ENCODE measurements at places on chromosomes 4 and X.
A peak's percentile ranks its signal among the peaks of the same experiment; 100 is the strongest.

DNA sequence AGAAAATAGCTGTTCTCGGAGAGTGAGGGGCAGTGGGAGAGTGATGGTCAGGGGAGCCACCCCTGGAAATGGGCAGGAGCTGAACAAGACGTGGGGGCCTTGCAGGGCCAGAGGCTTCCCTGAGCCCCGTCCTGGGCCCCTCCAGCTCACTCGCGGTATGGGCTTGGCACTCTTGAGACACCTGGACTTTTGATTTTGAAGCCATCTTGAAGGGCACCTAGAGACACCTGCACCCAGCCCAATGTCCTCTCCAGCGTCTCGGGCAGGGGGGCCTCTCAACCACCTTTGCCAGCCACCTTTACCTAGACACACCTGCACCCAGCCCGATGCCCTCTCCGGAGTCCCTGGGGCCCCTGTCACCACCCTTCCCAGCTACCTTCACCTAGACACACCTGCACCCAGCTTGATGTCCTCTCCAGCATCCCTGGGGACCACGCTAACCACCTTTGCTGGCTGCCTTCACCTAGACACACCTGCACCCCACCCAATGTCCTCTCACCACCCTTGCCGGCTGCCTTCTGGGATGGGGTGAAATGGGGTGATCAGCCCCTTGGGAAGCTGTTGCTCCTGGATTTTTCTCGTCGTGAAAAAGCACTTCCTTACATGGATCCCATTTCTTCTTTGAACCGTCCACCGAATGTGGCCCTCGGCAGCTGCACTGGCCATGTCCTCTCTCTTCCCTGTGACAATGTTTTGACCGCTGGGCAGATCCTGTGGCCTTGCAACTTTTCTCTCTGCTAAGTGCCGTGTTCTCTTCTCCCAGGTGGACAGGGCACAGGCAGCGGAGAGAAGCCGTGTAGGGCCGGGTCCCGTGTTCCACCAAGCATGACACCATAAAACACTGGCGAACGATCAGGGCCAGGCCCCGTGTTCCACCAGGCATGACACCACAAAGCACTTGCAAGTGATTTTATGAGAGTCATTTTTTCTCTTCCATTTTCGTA is 47.5 kb downstream of the CPZ start:
- DNase-seq, result no peak

DNA sequence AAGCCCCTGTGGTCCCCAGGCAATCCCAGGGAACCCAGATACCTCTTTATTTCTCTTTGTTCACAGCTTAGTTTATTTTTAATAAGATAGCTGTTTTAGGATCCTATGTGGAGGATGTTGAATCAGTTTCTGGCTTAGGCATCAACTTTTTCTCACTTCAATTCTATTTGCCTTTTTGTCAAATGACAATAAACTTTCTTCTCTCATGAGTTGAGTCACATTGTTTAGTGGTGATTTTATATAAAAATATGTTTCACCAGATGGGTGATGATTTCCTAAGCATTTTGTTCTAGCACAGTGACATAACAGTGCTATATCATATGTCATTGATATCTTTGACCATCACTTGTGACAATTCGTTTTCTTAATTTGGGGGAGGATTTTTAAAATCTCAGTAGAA is 198.1 kb upstream of the PUDP start:
- DNase-seq, result no peak

- no peak for DNase-seq
Observed at GRCh38 chrX:148498067-148498466, 2.4 kb upstream of the AFF2 start.

DNA sequence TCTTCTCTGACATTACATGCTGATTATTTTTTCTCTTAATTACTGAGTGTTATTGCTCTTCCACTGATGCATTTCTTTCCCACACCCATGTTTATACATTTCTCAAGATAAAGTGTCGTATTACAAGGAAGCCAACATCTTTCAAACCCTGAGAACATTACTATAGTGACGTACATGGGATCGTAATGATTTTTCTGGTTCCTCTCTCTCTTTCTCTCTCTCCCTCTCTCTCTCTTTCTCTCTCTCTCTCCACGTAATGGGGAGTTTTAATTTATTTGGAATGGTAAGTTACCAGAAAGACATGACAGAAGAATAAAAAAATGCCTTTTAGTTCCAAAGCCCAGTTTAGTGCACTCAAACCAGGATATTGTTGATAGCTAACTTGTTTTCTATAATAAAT is 40.4 kb upstream of the MAPK10 start:
- no peak for DNase-seq

- no peak for DNase-seq
Observed at GRCh38 chrX:11888421-11888820, 130.4 kb downstream of the MSL3 start.

- no peak for DNase-seq
Observed at GRCh38 chr4:170884969-170885570, 795.3 kb upstream of the AADAT start.

- DNase-seq, result no peak
Observed at GRCh38 chr4:41715155-41715554, 33.4 kb downstream of the PHOX2B start.

DNA sequence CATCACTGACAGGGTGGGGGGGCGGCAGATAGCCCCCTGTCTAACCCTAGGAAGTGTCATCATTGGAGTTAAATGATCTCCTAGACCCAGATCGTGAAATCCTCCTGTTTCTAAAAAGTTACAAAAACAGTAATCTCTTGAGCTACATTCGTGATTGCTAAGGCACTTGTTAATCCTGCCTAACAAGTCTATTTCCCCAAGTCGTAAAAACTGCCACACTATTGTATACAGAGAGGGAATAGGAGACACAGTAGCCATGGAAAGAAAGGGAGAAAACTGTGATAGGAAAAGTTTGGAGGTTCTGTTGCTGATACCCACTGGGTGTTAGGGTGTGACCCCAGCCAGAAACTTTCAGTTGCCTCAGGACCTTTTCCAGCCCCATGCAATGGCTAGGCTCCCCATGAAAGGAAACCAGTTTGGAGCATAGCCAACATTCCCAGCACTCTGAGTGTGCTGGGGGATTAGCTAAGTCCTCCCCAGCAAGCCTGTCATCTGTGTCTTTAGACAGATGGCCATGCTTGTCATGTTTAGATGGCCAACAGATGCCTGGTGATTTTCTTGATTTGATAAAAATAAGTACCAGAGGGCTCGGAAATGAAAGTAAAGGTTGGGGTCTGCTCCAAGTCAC is 63.3 kb upstream of the ANXA10 start:
- DNase-seq, result no peak

- DNase-seq, result no peak
Observed at GRCh38 chrX:149877157-149877556, 3.8 kb upstream of the MAGEA8 start.

DNA sequence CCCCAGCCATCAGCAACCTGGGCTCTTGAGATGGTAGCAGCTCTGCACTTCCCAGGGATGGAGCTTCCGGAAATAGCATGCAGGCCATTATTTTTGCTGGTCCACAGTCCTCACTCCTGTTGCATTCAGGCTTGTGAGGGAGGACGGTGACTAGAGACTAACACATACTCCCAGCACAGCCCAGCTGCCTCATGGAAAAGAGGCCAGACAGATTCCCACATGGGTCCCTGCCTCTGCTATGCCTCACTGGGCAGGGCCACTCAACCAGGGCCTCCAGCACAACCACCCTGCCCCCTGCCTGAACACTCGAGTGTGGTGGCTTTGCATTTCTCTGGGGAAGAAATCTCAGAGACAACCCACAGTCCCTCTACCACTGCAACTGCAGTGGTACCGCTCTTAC is 1195.1 kb downstream of the PCDH18 start:
- DNase-seq, result no peak

GRCh38 chrX:97527725-97528124 is 644.0 kb downstream of the RPA4 start:
- DNase-seq, result no peak

- DNase-seq, result no peak
Observed at GRCh38 chr4:150033901-150034300, 44.3 kb upstream of the DCLK2 start.

- DNase-seq, result peak; percentile 24
Observed at GRCh38 chrX:150635952-150636351, 57.2 kb upstream of the MTMR1 start.

- DNase-seq, result no peak
Observed at GRCh38 chr4:108060686-108061321, 71.1 kb downstream of the HADH start.

- DNase-seq, result peak; percentile 1
Observed at GRCh38 chr4:67575232-67576058, 16.9 kb downstream of the STAP1 start.

GRCh38 chr4:124111922-124112321 is 600.6 kb downstream of the ANKRD50 start:
- peak; percentile 46 for DNase-seq

GRCh38 chrX:21660156-21660555 is 2.0 kb upstream of the KLHL34 start:
- DNase-seq, result no peak

DNA sequence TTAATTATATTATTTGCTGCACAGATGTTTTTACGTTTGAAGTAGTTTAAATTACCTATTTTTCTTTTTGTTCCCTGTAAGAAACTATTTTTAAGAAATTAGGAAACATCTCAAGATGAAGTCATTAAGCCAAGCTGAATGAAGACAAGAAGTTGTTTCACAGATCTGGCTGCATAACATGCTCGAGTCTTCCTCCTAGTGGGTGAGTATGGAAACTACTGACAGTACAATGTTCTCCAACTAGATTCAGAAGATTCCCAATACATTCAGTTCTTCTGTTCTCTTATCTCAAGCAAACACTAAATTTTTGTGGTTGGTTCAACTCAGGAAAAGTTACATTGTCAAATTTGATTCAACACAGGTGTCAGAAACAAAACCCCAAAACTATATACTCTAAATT is 256.8 kb upstream of the VCX start:
- peak; percentile 6 for DNase-seq

- DNase-seq, result no peak
Observed at GRCh38 chr4:52250154-52250553, 199.1 kb downstream of the SPATA18 start.

GRCh38 chr4:67743194-67743593 is 11.0 kb downstream of the GNRHR start:
- DNase-seq, result no peak

DNA sequence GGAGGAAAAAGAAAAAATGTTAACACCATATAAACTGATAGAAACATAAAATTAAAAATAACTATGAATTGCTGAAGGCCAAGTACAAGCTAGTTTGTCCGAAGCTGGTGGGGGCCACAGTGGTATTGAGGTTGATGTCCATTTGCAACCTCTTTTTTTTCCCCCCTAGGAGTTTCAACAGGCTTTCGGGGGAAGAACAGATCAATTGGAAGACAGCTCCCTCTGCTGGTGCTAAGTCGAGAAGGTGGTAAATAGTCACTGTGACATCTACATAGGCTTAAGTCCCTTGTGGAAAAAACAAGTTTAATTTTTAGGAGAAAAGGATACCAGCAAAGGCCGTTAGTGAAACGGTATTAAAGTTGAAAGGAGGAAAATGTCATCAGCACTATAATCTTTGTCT is 115.7 kb upstream of the ZXDA start:
- DNase-seq, result peak; percentile 26

DNA sequence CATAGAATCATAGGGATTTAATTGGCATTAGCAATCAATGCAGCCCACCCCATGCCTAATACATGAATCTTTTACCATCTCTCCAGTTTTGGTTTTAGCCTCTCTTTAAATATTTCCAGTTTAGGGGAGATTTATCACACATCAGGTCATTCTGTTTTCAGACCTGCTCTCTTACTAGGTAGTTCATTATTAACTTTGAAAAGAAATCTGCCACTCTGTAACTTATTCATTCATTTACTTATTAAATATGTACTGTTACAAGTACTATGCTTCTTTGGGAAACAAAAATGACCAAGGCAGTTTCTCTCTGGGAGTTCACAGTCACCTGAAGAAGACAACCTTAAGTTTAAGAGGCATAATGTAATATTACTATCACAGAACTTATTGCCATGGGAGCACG is 62.1 kb downstream of the USO1 start:
- DNase-seq, result no peak

- DNase-seq, result no peak
Observed at GRCh38 chrX:18549643-18550042, 122.3 kb downstream of the RS1 start.

DNA sequence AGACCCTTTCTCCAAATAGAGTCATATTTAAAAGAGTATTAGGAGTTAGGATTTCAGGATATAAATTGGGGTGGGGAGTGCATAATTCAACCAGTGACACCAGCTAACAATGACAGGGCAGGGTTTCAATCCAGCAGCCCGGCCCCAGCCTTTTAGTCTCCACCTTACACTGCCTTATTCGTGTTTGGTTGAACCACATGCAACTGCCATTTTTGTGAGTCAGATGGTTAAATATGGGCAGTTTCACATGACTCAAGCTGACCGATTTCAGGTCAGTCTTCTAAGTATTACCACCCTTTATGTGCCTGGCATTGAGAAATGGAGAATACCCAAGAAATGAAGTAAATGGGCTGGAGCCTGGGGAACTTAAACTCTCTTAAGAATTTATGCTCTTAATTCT is 102.8 kb downstream of the STOX2 start:
- no peak for DNase-seq

- no peak for DNase-seq
Observed at GRCh38 chrX:64394059-64394873, 986 bp downstream of the MTMR8 start.

DNA sequence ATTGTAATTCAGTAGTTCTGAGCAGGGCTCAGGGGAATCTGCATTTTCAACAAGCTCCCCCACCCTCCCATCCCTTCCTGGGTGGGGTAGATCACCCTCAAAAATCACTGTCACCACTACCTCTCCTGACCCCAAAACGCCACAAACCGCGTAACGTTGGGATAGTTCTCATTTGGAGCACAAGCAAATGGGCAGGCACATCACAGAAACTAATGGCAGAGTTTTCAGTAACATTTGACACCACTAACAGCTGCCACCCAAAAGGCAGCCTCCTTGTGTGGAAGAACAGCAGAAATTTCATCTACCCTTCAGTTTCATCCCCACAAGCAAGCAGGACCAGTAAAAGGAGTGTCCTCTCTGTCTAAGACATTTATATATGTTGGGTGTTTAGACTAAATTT is 132.7 kb downstream of the PALLD start:
- DNase-seq, result no peak

- DNase-seq, result no peak
Observed at GRCh38 chrX:100265179-100265578, 144.9 kb downstream of the PCDH19 start.

DNA sequence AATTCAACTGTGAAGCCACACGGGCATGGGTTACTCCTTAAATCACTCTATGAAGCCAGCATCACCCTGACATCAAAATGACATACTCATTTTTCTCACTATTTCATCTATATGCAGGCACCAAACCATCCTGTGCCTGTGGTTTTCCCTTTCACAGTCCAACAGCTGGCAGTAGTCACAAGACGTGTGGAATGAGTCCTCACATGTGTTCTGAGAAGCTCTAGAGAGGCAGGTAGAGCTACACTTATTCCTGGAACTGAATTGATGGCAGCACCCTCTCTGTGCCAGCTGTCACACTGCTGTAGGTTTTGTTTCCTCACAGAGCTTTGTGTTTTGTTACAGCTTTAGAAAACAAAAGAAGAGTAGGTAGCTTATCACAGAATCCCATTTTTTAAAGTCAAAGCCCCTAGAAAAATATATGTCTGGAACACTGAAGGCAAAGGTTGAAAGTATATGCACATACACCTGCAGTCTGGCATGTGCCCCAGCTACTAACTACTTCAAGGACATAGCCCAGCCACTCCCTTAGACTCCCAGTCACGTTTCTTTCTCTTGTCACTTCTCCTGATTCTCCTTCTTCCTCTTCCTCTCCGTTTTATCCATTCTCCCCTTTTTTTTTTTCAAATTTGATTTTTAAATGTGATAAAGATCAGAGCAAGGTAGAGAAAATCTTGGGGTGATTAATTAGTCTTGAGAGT is 107.1 kb downstream of the ANXA10 start:
- DNase-seq, result no peak

Measured in suppressor macrophage treated with lipopolysaccharide for 1 hour (primary cell).